Glutamatergic neuron (in vitro differentiated cells): ENCODE measurements at places on chromosomes 11 and 22.

DNA sequence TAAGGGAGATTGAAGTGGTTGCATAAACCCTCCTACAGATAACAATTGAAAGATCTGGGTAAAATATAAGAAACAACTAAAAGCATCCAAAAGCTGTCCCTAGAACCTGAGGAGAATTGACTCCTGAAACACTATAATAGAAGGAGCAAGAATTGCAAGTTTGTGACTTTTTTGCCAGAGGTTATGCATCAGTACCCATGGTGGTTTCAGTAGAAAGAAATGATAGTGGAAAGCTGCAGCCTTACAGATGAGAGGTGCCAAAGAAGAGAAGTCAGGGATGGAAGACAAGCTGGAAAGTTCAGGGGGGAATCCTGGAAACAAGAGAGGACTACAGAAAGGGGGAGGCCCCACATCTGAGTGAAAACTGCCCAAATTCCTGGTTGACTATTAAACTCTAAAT, 80.7 kb downstream of the PACS1 start:
- DNase-seq, result no peak

DNA sequence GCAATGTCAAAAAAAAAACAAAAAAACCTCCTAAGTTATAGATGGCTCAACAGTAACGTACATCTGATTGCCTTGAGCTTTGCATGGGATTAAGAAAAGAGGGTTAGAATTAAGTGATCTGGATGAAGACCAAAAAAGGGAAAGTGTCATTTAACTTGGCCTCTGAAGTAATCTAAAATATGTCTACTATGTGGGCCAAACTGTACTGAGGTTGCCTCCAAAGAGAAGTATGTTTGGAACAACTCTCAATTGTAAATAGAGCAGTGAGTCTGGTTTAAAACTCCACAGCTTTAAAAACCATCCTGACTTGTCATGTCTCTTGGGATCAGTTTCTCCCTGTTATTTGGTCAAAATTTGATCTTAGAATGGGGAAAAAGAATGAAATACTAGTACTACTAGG, 11.6 kb upstream of the RTCB start:
- no peak for DNase-seq

DNA sequence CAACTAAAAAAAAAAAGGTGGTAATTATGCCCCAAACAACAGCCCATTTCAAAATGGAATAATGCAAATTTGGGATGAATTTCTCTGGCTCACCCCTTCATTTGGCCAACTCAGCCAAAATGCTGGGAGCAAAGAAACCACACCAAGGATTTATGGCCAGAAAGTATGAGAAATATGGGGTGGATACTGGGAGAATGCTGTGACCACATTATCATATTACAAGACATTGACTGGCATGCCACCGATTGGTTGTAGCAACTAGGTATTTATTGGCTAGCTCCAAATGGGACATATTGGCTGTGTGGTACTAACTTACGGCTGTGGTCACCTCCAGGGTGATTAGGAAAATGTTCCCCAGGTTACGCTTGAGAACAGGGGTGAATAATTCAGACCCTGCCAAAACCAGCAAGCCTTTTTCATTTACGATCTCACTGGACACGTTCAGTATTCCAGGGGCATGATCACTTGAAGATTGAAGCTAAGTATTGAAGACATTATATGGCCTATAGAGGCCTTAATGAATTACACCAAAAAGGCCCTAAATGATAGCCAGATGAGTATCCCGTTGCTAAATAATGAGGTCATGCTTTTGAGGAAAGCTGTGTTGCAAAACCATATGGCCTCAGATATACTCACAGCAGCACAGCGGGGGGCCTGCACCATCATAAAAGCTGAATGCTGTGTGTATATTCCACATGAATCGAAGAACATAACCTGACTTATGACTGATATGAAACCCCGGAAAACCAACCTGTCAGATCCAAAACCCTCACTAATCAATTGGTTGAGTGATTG, 3.8 kb upstream of the FDX1 start:
- DNase-seq, result no peak

- no peak for DNase-seq
Observed at GRCh38 chr11:45512471-45513148, 152.8 kb downstream of the CHST1 start.

- no peak for DNase-seq
Observed at GRCh38 chr11:76836613-76837291, 24.0 kb upstream of the ACER3 start.

GRCh38 chr11:87477321-87477720, 439.6 kb downstream of the TMEM135 start:
- no peak for DNase-seq

DNA sequence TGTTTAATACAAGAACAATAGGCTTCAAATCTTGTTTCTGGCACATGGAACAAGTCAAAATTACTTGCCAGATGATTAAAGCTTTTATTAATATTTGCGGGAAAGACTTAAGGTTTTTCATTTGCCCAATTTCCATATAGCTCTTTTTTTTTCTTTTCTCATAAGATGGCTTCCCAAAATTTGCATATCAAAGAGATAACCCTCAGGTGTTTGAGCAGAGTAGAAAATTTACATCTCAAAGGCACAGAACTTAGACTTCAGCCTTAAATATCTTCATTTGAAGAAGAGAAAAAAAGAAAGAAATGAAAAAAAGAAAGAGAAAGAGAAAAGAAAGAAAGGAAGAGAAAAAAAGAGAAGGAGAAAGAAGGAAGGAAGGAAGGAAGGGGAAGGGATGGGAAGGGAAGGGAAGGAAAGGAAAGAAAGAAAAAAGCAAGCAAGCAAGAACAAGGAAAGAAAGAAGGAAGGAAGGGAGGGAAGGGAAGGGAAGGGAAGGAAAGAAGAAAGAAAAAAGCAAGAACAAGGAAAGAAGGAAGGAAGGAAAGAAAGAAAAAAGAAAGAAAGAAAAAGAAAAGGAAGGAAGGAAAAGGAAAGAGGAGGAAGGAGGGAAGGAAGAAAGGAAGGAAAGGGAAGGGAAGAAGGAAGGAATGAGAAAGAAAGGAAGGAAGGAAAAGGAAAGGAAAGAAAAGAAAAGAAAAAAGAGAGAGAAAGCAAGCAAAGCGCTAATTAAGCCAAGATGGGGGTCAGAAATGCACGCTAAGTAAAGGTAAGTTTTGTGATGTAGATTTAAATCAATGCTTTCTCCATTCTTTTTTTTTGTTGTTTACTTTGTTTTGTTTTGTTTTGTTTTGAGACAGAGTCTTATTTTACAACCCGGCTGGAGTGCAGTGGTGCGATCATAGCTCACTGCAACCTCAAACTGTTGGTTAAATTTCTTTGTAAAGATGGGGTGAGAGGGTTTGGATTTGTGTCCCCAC, 20.2 kb upstream of the IFITM3 start:
- DNase-seq, result no peak

DNA sequence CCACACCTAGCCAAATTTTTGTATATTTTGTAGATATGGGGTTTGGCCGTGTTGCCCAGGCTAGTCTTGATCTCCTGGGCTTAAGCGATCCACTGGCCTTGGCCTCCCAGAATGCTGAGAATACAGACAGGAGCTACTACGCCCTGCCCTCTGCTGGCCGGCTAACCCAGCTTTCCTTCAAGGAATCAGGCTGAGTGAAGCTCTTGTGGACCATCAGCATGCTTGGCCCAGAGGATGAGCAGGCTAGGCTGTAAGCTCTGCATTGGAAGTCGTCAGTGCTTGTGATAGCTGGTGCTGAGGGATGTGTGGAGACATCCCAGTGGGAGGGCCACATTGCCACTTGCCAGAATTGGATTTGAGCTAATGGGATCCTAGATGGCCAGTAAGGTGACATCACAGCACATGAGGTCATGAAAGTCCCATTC, 60.6 kb downstream of the MED15 start:
- no peak for DNase-seq

DNA sequence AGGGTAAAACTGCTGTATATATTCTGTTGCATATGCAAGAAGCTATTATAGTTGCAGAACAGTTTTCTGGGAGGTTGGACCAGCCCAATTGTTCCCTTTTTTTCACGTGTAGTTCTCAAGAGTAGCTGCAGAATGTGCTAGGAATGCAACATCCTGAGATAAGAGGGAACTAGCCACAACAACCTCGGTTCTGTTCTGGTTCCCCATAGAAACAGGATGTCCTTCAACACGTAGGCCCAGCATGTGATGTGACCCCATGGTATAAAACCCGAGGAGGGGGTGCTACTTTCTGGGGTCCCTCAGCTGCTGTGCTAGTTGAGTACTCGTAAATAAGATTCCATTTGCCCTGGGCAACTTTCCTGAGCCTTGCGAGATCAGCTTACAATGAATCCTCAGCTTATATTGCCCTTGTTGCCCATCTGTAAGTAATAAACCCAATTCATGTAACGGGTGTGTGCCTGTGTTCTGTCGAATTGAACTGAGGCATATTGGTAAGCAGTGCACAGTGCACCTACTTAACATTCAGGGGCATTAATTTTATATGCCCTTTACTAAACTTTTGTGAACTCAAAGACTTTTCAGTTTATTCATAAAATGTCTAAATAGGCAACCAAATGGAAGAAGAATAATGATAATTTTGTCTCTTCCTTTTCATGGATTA, 23.0 kb upstream of the TRAF6 start:
- DNase-seq, result no peak

GRCh38 chr11:17036666-17037658, 22.7 kb upstream of the PLEKHA7 start:
- no peak for DNase-seq

DNA sequence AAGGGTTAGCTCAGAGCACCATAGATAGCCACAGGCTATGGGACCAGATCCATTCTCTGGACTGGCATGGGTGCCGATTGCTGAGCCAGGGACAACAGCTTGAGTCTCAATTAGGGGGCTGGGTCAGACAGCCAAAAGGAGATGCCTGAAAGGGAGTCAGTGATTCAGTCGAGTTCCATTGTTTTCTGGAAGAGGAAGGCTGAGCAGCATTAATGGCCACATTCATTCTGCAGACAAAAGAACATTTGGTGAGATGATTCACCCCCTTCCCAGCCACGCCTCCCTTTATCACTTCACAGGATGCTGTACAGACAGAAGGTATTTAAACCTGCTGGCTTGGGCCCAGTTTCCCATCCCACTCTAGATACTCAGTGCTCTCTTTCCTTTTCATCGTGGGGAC, 131.9 kb downstream of the ADAMTS15 start:
- DNase-seq, result no peak

DNA sequence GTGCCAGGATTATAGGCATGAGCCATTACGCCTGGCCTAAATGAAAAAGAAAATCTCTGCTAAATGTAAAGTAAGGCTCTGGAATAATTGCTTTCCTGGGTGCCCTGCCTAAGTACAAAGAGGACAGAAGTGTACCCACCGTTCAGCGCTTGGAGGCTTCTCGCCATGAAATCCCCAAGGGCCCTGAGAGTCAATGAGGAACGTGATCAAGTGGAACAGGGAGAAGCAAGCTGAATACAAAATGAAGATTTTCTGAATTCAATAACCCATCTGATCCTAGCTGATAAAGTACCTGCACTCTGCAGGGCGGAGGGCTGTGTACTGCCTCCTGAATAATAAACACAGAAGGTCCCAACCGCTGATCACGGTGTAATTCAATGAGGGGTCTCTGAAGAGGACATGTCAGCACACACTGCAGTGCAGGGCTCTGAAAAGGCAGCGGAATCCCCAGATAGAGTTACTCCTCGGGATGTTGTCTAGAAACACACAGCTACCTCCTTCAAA, 97.7 kb downstream of the ABTB2 start:
- no peak for DNase-seq

GRCh38 chr11:126308271-126308671, 4.4 kb downstream of the DCPS start:
- DNase-seq, result no peak
